Spinal cord (tissue), 10 donors: ENCODE measurements at places on chromosomes 6 and 20. TPM values are rescaled to one million over a fixed set of nuclear protein-coding genes. Genes with fewer than 3 reads are reported as not detected.

COL11A2 gene
- 4.9 TPM for total RNA-seq

DNA sequence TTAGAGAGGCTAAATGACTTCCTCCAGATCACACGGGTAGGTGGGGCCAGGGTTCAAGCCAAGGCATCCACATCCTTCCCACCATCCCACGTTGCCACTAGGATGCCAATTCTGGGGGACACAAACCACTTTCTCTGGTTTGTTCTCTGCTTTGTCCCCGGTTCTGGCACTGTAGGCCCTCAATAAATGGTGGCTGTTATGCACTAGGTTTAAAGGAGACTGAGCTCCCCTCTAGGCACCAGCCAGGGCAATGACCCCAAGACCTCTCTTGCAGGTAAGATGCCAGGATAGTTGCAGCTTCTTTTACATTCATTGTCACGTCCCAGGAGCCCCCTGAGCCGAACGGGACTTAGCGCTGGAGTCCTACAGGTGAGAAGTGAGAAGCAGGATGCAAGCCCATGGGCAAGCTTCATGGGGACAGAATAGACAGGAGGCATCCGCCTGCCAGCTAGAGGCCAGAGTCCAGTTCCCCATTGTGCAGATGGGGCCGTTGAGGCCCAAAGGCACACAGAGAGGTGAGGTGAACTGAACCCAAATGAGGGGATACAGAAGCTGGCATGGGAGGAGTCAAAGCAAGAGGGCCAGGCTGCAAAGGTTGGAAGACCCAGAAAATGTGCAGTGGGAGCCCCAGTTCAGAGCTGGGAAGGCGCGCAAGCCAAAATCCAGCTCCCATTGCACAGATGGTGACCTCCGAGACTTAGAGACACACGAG is 677 bp downstream of the PXMP4 start:
- DNase-seq, result no peak

ID1 gene
- total RNA-seq, result 308 TPM

DNA sequence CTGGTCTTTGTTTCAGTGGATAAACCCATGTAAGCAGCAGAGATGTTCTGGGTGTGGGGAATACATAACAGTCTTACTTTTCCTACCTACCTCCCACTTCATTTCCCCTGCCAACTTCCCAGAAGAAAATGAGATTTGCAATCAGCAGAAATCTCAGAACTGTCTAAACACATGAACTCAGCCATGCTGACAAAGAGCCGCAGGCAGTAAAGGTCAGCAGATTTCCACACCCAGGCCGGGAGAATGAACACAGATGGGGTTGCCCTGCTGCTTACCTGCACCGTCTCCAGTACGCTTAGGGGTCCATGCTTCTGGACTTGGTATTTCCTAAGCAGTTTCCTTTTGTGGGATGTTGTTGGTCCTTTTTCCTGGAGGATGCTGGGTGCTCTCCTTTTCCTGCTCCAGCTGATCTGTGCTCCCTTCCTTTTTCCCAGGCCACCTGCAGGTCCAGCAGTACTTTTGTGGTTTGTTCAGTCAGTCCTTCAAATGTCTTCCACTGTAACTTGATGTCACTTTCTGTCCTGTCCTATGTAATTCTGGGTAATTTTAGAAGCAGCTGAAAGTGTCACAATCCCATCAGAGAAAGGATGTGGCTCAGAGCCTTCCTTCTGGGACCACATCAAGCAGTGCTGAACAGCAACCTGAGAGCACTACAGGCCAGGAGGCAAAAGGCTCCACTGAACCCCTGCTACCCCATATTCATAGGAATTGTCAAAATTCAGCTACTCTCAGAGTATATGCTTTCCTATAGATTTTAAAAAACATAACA is 129.0 kb downstream of the CEP57L1 start:
- DNase-seq, result no peak

GRCh38 chr20:32155017-32155981 is 45.8 kb downstream of the TM9SF4 start:
- no peak for DNase-seq
